AG08395 (cell line): ENCODE measurements at places on chromosomes 5 and 9.

DNA sequence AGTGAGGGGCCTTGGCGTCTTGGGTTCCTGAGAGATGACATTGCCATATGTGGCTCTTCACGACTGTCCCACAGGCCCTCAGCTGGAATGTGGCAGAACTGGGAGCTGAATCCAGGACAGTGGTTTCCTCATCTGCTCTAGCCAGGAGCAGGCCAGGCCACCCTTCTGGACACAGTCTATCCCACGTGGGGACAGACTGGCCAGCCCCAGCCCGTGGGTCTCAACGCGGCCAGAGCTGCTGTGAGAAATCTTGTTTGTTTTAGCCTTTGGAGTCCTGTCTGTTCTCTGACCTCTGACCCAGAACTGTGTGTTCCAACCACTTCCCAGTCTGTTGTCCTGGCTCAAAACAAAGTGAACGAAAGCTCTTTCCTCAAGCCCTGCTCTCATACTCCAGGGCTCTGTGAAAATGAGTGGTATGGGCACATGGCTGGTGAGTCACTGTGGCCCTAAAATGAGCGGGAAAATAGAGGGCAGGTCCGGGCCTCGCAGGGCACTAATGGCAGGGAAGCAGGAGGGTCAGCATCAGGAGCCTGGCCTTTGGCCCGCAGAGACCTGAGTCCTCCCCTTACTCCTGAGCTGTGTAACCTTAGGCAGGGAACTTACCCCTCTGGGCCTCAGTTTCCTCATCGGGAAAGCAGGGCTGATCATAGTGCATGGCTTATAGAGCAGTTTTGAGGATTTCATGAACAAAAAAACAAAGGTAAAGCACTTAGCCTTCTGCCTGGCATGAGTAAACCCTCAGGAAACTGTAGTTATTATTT is 34.8 kb upstream of the GLRX start:
- DNase-seq = no peak

DNA sequence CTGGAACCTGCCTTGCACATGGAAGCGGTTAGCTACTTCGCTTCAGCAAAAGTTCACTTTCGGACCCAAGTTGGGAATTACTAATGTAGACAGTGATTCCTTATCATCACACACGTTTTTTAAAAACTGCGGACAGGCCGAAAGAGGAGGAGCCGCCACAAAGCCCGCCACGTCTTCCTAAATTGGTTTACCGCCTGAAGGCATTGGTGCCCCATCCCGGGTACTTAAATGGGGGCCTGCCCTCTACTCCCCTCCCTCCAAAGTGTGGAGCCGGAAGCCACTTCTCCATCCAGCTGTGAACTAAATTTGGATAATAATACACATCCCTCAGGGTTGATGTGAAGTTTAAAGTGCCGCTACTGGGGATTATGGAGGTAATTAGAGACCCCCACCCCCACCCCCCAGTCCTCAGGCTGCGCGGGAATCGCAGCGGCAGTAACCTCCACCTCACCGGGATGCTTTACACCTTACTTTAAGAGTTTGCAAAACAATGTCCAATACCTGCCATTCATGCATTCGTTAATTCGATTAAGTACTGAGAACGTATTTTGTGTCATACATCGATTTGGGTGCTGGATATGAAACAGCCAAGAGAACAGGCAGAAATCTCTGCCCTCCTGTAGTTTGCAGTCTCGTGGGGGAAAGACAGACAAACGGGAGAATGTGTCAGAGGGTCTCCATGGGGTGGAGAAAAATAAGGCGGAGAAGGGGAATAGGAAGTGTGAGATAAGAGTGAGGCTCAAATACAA is 937 bp upstream of the MACROH2A1 start:
- DNase-seq = no peak

- peak; percentile 94 for DNase-seq
Observed at GRCh38 chr9:33946779-33947535, 101.7 kb downstream of the UBAP2 start.

DNA sequence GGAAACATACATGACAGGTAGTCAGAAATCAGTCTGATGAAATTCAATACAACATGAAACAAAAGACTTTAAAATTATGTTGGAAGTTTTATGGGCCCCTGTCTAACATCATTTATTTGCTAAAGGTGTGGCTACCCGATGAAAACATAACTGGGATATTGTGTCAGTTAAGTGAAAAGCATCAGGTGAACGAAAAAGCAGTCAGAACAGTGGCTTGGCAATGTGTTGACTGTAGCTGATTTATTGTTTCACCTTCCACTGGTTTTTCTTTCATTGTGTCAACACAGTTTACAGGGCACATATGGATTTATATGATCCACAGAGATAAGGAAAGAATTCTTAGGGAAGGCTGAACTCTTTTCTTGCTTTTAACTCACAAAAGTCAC is 429.6 kb upstream of the ZNF608 start:
- DNase-seq = no peak

GRCh38 chr5:155780260-155780659 is 546.7 kb upstream of the SGCD start:
- no peak for DNase-seq

DNA sequence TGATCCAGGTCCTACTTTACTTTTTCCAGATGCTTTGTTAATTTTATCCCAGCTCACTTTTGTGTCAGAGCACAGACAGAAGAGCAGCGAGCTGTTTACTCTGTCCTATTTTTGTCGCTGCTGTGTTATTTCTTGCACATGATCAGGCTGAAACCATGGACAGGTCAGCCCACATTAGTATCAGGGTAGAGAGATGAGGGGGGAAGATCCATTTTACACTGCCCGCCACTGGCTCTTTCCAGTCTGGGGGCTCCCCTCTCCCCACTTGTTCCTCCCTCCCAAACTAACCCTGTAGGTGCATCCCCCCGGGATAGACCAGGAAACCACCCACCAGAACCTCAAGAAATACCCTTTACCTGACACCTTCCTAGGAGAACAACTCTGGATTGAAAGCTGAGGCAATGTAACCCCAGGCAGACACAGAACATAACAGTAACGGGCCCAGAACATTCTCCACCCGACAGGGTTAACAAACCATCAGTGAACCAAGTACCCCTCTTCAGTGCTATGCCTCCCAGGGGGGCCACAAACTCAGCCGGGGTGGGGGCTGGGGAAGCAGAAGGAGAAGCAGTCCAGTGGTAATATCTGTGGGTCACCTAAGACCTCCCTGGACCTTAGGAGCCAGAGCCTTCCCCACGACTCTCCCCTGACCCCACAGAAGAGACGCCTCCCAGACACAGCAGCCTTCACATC is 10.3 kb downstream of the VDAC1 start:
- no peak for DNase-seq

DNA sequence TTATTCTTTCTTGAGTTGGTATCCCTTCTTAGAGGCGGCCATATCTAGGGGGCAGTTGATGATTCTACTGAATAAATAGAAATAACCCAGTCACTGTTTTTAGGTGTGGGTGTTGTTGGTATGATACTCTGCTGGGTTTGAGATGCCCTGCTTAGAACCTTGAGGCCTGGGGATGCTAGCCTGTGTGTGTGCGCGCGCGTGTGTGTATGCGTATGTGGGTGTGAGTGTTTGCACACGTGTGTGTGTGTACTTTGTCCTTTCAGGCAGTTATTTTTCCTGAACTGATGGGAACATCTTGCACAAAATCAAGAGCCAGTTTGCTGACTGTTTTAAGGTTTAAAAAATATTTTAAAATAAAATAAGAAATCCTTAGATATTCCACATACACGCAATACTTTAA is 3.3 kb downstream of the SLC28A3 start:
- DNase-seq = no peak

DNA sequence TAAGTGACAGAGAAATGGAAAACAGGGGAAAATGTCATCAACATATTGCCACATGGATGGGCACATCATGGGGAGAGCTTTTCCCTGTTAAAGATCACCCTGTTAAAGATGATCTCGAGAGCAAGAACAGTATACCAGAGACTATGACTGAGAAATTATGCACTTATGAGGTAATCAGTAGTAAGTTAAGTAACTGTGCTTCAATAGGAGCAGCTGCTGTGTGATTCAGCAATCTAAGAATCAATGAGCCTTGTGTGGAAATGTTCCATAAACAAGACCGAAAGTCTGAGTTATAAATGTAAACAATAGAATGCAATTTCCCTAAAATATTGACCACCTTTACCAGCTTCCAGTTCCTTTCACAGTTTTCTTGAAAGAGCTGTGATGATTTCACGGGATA is 582.3 kb downstream of the CAAP1 start:
- no peak for DNase-seq

- peak; percentile 76 for DNase-seq
Observed at GRCh38 chr9:127204771-127205470, 59.7 kb upstream of the GARNL3 start.

DNA sequence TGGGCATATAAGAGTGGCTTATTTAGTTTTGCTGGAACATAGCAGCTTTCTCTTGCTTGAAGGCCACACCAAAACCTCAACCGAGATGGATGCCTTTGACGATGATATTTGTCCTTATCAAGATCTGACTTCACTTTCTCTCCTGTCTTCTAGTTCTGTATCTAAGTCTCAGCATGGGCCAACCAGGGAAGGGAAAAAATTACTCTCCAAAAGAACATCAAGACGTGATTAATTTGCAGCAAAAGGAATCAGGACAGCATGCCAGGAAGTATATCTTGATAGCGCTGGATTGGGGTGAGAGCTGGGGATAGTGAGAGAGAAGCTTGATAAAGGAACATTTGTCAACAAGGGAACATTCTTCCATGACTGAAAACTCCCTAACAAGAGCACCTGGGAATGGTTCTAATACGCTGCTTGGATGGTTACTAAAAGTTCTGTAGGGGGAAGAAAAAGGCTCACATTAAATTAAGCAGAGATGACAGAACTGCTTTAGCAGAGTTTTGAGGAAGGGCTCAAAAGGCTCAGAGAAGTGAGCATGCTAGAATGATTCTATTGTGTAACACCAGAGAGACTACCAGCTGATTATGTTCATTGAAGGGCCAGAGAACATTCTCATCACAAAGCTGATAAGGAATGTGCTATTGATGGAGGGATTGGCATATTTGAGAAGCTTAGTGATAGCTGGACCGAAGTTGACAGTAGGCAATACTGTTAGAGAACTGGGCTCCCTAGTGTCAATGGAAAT is 21.6 kb upstream of the ANXA1 start:
- no peak for DNase-seq

DNA sequence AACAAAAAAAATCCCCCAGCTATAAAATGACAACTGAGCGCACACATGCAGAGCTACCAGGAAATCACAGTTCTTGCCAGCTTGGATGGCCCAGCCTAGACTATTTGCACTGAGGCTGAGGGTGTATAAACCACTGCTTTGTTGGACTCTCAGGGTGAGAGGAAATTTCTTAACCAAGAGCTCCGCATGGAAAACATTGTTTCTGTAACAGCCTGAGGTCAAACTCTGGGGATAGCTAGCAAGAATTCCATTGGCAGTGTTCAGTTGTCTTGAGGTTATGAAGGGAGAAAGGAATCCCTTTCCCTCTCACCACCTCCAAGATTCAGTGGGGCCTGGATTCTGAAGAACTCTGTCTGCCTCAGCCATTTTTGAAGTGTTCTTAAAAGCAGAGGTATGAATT is 360.0 kb downstream of the OSTF1 start:
- no peak for DNase-seq

DNA sequence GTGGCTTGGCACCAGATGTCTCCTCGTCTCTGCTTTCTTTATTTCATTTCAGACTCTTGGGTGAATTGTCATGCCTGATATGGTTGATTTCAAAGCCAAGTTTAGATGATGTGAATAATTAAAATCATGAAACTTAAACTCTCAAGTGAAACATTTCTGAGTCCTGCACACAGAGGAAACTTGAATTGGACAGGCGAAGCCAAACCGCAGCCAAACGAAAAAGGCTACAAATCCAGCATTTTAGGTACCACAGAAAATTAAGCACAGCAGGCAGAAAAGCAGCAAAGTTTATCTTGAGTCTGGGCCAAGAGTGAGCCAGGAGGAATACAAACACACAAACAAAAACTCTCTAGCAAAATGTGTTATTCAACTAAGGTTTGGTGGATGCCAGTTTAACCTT is 659.8 kb upstream of the KLF4 start:
- no peak for DNase-seq

DNA sequence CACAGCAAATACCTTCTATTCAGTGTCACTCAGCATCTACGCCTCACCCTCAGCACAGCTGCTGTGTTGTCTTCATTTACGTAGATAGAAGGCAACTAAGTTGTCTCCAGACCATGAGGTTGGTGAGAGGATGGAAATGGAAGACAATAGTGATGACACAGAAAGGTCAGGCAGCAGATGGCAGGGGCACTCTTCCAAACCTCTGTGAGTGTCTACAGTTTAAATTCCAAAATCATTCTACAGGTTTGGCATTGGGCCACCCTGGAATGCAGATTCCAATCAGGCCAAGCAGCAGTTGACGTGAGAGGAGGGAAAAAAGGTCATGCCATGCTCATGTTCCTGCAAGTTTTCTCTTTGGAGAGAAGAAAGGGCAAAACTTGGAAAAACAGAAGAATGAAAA is 68.7 kb upstream of the ADAMTSL1 start:
- DNase-seq = peak; percentile 65
